ENCODE measurements at places on chromosomes 4 and X.

- DNase-seq = no peak
Observed at GRCh38 chr4:77310931-77311330, 153.9 kb downstream of the CCNG2 start.

GRCh38 chrX:75131973-75132627 is 24.0 kb downstream of the ABCB7 start:
- no peak for DNase-seq

DNA sequence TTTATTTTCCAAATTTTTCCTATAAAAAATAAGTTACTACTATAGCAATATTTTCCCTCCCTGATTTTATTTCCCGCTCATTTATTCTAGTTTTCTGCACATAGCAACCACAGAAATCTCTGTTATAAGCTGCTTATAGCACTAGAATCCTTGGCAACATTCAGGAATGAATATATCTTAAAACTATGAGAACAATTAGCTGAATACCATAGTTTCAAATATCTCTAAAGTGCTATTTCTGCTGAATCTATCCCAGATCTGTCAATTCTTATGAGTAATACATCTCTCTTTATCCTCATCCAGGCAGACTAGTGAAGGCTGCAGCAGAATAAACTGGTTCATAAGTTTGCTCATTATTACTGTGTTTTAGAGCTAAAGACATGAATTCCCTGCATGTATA is 622.9 kb upstream of the DIPK2B start:
- no peak for DNase-seq

GRCh38 chrX:132217203-132218073 is 1.8 kb downstream of the RAP2C start:
- peak; percentile 85 for DNase-seq

GRCh38 chr4:64784125-64784524 is 374.9 kb upstream of the TECRL start:
- DNase-seq = peak; percentile 48

DNA sequence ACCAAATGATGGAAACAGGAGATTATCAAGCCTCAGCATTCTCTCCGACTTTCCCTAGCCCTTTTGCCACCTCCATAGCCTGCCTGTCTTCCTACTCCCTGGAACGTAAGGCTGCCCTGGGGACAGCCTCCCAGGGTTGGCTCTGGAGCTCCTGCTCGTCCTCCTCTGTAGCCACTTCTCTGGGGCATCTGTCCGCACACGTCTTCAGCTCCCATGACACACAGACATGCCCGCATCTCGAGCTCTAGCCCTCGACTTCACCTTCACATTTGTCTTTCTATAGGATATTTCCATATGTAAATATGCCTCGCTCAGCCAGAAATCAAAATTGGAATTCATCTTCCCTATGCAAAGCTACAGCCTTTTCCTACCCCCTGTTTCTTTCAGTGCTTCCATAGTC is 67.7 kb downstream of the TSC22D3 start:
- DNase-seq = no peak

GRCh38 chr4:22814906-22815305 is 122.2 kb downstream of the GBA3 start:
- no peak for DNase-seq

GRCh38 chr4:23034731-23035130 is 342.0 kb downstream of the GBA3 start:
- no peak for DNase-seq

- DNase-seq = peak; percentile 34
Observed at GRCh38 chr4:7034262-7035081, 8.7 kb upstream of the TADA2B start.

DNA sequence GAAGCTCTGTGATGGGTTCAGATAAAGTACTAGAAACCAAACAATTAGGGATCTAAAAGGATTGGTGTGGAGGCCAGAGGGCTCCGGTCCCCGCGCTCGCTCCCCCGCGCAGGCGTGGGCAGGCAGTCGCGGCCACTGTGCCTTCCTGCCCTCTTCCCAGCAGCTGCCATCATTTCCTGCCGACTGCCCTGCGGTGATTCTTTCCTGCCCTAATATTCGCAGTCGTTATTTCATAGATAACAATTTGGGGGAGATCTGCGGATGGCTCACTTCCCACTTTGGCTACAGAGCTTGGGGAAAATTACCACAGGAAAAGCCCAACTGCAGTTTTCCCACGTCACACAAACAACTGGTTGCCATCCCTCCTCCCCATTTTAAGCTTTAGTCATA is 2.2 kb downstream of the GRIA2 start:
- DNase-seq = no peak

DNA sequence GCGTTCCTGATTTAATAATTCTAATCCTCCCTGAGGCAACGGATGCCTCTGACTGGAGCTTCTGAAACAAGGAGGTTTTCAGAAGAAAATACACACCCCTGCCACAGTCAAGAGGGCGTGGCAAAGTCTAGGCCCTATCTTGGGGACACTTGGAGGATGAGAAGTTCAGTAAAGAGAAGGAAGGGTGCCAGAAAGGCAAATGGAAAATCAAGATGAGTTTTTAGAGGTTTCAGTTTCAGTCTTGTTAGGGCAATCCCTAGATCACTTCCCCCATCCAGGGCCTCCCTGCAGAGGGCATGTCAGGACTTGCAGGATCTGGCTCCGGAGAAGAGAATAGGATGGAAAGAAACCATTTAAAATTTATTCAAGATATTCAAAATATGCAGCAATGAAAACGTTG is 28.5 kb upstream of the FGF2 start:
- DNase-seq = peak; percentile 94
